Activated CD4-positive, alpha-beta T cell treated with anti-CD3 and anti-CD28 coated beads for 48 hours (primary cell): ENCODE measurements at places on chromosomes 7 and 10.

DNA sequence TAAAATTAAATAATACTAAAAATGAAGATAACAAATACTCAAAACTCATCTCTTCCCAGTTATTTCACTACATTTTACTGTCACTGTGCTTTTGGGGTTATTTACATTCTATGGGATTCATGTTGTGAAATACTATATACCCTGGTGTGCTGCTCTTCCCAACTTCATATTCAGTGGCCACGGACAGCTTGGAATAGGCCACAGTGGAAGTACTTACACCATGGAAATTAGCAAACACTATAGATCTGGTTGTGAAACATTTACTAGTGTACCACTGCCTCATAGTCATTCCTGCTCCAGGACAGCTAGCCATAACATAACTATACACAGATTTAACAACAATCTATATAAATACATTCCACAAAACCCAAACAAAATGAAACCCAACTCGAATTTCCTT, 21.2 kb upstream of the KDM7A start:
- no peak for DNase-seq

GRCh38 chr7:124462249-124462648, 303.3 kb downstream of the GPR37 start:
- no peak for DNase-seq

DNA sequence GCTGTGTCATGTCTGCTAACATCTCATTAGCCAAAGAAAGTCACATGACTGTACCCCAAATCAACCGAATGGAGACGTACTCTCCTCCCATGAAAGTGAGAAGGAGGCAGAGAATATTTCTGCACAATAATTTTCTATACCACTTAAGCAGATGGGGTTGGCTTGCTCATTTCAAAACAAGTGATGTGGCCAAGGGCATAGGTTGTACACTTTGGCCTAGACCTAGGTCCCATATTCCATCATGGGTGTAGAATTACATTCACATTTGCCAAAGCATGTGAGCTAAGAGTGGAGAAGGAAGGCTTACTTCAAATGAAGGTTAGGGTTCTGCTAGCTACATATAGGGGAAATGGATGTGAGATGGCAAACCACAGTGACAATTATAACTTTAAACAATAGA, 83.0 kb downstream of the ZNF365 start:
- no peak for DNase-seq

GRCh38 chr10:82968533-82968932, 1093.5 kb downstream of the NRG3 start:
- DNase-seq: no peak

DNA sequence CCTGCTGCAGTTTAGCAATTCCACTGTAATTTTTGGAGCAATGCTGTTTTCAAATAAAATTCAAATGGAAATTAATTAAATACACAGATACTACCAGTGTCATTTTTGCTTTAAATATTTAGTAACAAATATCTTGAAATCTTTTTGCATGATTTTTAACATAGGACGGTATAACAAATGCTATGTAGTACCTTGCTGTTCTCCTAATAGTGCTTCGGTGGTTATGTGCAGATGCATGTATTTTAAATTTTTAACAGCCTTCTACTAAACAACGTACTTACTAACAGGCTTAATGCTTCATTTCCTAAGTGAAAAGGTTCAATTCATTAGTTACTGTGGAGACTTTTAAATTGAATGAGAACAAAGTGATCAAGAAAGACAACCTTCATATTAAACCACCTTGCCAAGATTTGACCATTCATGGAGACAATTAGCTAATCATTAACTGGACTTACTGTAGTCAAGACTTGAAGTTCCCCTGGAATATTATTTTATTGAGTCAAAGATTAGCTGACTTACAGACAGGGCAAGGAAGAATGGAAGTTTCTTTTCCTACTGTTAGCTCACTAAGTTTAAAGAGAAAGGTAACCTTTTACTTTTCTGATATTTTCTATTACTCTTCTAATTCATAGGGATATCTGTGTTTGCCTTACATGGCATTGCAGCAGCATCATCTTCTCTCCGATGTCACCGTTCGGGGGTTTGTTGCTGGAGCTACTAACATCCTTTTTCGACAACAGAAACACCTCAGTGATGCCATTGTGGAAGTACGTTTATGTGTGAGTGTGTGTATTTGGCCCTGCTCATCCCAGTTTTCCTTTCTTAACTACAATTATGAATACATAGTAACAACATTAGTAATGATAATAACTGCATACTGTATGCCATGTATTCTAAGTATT, 74.3 kb downstream of the AVL9 start:
- no peak for DNase-seq

- no peak for DNase-seq
Observed at GRCh38 chr10:3942937-3943489, 158.0 kb upstream of the KLF6 start.

DNA sequence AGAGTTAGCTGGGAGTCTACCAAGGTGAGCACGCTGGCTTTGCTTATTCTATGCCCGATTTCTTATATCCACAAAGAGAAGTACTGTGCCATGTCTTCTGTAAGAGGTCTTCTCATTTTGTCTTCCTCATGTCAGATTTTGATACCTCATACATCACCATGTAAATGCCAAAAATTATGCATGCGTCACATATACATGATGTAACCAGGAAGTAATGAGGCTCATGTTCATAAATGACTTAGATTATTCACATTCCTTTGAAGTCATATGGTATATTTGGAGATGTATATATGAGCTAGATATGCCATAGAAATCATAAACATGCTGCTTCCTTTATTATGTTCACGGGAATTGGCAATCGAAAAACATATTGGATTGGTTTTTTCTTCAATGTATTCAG, 97.7 kb upstream of the CELF2 start:
- no peak for DNase-seq

GRCh38 chr7:2476776-2477446, 713 bp upstream of the GRIFIN start:
- no peak for DNase-seq

DNA sequence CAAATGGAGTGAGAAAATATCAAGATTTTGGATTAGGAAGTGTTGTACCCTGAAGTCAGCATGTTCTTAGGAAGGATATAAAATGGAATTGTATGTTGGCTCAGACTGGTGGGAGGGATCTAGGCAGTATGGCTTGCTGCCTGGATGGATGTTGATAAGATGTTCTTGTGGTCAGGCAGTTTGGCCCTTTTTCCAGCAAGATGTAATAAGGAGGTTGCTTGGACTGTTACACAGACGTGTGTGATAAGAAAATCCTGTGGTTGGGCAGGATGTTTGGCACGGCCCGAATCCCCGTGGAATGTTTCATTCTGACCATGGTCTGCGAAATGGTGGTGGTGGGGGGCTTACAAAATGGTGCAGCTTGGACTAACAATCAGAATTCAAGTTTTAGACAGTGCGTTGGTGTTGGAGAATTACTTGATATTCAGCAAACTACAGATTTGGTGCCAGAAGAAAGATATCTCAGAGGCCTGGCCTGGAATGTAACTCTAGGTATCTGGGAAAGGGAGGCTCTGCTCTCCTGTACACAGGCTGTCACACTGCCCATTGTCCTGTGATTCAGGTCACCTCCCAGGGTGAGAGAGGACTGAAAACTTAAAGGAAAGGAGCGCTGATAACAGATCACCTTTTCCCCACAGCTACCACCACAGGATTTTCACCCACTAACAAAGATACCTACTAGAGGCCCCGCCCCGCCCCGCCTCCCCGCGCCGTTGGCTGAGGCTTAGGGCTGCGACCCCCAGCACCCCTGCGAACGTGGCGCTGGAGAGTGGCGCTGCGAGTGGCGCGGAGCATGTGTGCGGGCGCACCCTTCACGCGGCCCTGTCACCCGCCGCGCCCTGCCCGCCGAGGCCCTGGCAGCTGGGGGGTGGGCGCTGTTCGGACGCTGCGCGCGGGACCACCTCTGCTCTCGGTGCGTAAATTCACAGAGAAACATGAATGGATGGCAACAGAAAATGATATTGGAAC, 19.3 kb upstream of the ZNF680 start:
- DNase-seq: no peak
